ENCODE measurements at places on chromosomes 1 and 21. TPM values are rescaled to one million over a fixed set of nuclear protein-coding genes. Genes with fewer than 3 reads are reported as not detected.

GRCh38 chr1:219902951-219903350 is 25.4 kb downstream of the SLC30A10 start:
- H3K36me3 ChIP-seq = no peaks in the 10 kb centered on the region
- H3K4me3 ChIP-seq = no peak overlapping the region
- peaks cover 3% of the 10 kb centered on the region for H3K4me1 ChIP-seq
- H3K27ac ChIP-seq = no peak overlapping the region

Gene TXNDC12
- 44.8 TPM for total RNA-seq

Gene LAMB3
- 20.3 TPM for total RNA-seq

Gene LCA5L
- total RNA-seq = not detected

DNA sequence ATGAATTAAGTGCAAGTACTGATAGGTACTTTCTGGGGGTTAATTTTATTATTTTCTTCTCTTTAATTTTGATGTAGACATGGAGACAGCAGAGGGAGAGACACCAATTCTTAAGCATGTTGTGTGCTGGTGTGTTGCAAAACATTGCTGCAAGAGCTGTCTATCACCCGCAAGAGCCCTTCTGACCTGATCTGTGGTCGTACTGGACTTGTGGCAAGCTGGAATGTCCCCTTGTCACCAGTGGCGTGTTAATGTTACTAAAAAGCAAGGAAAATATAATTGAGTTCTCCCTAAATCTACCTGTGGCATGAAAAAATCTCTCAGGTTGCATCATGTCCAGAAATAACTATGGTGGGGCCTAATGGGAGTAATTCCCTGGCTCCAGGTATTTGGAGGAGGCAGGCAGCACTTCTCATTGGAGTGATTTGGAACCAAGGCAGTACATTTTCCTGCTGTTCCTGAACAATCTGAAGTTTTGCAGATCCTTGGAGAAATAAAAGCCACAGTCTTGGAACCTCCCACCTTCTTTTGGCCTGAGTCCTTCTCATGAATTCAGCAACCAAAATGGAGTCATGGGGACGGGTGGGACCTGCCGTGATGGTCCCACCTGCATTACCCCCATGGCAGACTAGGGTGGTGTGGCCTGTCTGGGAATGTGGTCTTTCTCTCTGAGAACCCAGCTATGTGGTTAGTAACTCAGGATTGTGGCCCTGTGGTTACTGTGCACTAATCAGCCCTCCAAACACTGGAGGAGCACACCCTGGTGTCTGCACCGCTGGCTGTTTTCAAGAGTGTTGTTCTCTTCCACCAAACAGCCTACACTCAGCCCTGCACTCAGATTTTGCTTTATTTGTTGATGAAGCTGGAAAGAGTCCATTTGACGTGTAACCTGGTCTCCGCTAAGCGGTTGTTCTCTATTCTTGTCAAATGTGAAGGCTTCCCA is 57.4 kb downstream of the GALNT2 start:
- peak; percentile 75 for DNase-seq
- H3K4me3 ChIP-seq = peak overlapping the region; percentile 68
- H3K36me3 ChIP-seq = peaks cover 19% of the 10 kb centered on the region
- H3K4me1 ChIP-seq = peaks cover 85% of the 10 kb centered on the region

Gene PDE4B
- 10.9 TPM for total RNA-seq

GRCh38 chr21:38897532-38898421 is 92.0 kb downstream of the ETS2 start:
- no peak overlapping the region for H3K27ac ChIP-seq
- peaks cover 6% of the 10 kb centered on the region for H3K27me3 ChIP-seq
- no peaks in the 10 kb centered on the region for H3K36me3 ChIP-seq
- DNase-seq = peak; percentile 18

- peaks cover 6% of the 10 kb centered on the region for H3K36me3 ChIP-seq
- H3K27ac ChIP-seq = no peak overlapping the region
- H3K4me3 ChIP-seq = no peak overlapping the region
- peaks cover 79% of the 10 kb centered on the region for H3K27me3 ChIP-seq
- peaks cover 22% of the 10 kb centered on the region for H3K4me1 ChIP-seq
- no peak for DNase-seq
These were observed 2.1 kb downstream of the RIPK4 start for GRCh38 chr21:41764558-41765419.

GRCh38 chr1:204390751-204391466 is 20.7 kb downstream of the PPP1R15B start:
- DNase-seq = no peak
- H3K4me3 ChIP-seq = no peak overlapping the region
- no peak overlapping the region for H3K27ac ChIP-seq

Gene ZNF593OS
- not detected for total RNA-seq

GRCh38 chr1:18302788-18303413 is 177.8 kb upstream of the KLHDC7A start:
- H3K4me1 ChIP-seq = no peaks in the 10 kb centered on the region
- no peak overlapping the region for H3K27ac ChIP-seq
- no peaks in the 10 kb centered on the region for H3K36me3 ChIP-seq

Gene TTC34
- 1.3 TPM for total RNA-seq

DNA sequence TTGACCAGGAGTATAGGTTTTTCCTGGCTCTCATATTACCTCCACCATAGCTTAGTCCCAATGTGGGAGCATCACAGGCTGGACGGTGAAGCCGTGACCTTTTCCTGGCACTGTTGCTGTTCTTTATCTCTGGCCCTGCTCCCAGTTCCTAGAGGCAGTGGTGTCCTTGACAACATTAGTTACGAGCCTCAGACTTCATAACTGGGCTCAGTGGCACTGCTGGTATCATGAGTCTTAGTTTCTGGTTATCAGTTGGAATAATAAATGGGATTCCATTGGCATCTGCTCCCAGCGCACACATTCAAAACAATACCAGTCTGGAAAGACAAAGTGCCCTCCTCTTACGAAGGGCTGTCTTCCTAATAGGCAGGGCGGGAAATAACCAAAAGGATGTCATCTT is 8.0 kb downstream of the RNPEP start:
- no peak for DNase-seq
- no peak overlapping the region for H3K4me3 ChIP-seq

GRCh38 chr21:28749536-28749935 is 243.1 kb downstream of the LTN1 start:
- H3K27ac ChIP-seq = no peak overlapping the region
- peaks cover 1% of the 10 kb centered on the region for H3K4me1 ChIP-seq
- H3K27me3 ChIP-seq = no peaks in the 10 kb centered on the region
- H3K4me3 ChIP-seq = no peak overlapping the region

GRCh38 chr1:21937034-21937371 is at the start of gene HSPG2:
TSS of gene HSPG2 (minus strand) at chr1:21937310. CDS start at chr1:21937217, 93 bp downstream.
- peaks cover 14% of the 10 kb centered on the region for H3K4me1 ChIP-seq
- peak within 1 kb of the TSS; percentile 86 for H3K27ac ChIP-seq
- H3K4me3 ChIP-seq = peak within 1 kb of the TSS; percentile 89
- DNase-seq = no peak

- peaks cover 9% of the 10 kb centered on the region for H3K27me3 ChIP-seq
- H3K4me3 ChIP-seq = peak within 1 kb of the TSS; percentile 23
- no peak for DNase-seq
- H3K27ac ChIP-seq = peak within 1 kb of the TSS; percentile 34
- peaks cover 2% of the 10 kb centered on the region for H3K36me3 ChIP-seq
- H3K4me1 ChIP-seq = peaks cover 11% of the 10 kb centered on the region
These were observed at the start of gene ARTN for GRCh38 chr1:43933386-43934100. TSS of gene ARTN (plus strand) at chr1:43933801. CDS start at chr1:43935657, 1,856 bp downstream.

GRCh38 chr1:38015978-38016725 is 3.6 kb downstream of the UTP11 start:
- peaks cover 26% of the 10 kb centered on the region for H3K4me1 ChIP-seq
- H3K4me3 ChIP-seq = no peak overlapping the region
- H3K36me3 ChIP-seq = peaks cover 54% of the 10 kb centered on the region
- no peak for DNase-seq
- no peaks in the 10 kb centered on the region for H3K27me3 ChIP-seq
- H3K27ac ChIP-seq = peak overlapping the region; percentile 60

DNA sequence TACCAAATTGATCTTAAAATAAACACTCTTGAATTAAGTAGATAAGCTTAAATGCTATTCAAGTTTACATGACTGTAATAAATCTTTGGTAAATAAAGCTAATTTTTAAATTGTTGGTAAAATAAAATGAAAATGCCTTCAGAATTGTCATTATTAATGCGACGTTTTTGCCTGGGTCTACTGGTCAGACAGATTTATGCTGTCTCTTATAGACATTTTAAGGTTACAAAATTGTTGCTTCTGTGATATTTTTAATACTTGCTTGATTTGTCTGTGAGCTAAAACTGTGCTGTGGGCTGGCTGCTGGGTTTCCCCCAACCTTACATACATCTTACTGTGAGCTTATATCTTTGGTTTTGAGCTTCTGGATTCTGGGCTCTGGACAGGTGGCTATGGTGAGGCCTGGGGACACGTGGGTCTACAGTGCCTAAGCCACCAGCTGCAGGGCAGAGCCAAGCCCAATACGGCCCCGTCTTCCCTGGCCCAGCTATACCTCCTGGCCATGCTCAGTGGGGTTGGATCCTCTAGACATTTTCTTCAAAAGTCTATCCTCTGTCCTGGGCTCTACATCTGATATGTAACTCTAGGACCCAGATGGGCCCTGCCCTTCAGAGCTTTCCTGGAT is 81.4 kb downstream of the ETS2 start:
- no peak overlapping the region for H3K4me3 ChIP-seq
- no peaks in the 10 kb centered on the region for H3K4me1 ChIP-seq
- peaks cover 31% of the 10 kb centered on the region for H3K27me3 ChIP-seq
- no peak overlapping the region for H3K27ac ChIP-seq

Gene HUNK
- total RNA-seq = 0.33 TPM

- DNase-seq = no peak
- H3K27ac ChIP-seq = no peak overlapping the region
- no peak overlapping the region for H3K4me3 ChIP-seq
- no peaks in the 10 kb centered on the region for H3K36me3 ChIP-seq
- H3K27me3 ChIP-seq = peaks cover 20% of the 10 kb centered on the region
These were observed 174.2 kb downstream of the CAMTA1 start for GRCh38 chr1:6959491-6959890.

DNA sequence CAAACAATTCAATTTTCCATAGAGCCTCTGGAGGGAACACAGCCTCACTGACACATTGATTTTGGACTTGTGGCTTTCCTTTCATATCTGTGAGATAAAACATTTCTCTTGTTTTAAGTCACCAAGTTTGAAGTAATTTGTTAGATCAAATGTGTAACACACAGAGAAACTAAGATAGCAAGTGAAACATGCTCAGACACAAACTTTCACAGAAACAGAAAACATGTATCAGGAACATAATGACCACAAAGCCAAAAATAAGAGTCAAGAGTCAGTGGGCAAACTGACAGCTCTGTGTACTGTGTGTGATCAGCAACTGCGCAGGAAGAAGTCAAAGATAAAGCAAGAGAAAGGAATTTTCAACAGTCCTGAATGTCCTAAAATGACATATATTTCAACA is 1237.5 kb downstream of the AMY1C start:
- H3K36me3 ChIP-seq = no peaks in the 10 kb centered on the region
- H3K4me1 ChIP-seq = no peaks in the 10 kb centered on the region
- no peak for DNase-seq
- no peaks in the 10 kb centered on the region for H3K27me3 ChIP-seq
- H3K27ac ChIP-seq = no peak overlapping the region

GRCh38 chr1:28309702-28310101 is 19.1 kb upstream of the MED18 start:
- no peaks in the 10 kb centered on the region for H3K36me3 ChIP-seq
- no peak overlapping the region for H3K4me3 ChIP-seq
- no peak overlapping the region for H3K27ac ChIP-seq
- DNase-seq = no peak
- H3K4me1 ChIP-seq = no peaks in the 10 kb centered on the region

DNA sequence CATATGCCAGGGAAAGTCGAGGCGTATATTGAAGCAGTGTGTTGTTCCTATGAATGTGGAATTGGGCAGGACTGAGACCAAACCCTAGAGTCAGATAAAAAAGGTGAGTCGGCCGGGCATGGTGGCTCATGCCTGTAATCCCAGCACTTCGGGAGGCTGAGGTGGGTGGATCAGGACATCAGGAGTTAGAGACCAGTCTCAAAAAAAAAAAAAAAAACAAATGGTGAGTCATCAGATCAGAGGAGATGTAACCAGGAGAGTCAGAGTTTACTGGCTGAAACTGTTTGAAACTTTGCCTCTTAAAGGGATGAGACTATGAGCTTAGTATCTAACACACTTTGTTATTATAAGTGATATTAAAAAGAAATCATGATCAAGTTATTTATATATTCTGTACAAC is 26.4 kb upstream of the SYCP1 start:
- H3K27ac ChIP-seq = no peak overlapping the region
- H3K4me1 ChIP-seq = no peaks in the 10 kb centered on the region
- no peak overlapping the region for H3K4me3 ChIP-seq
- no peak for DNase-seq
- no peaks in the 10 kb centered on the region for H3K27me3 ChIP-seq
- no peaks in the 10 kb centered on the region for H3K36me3 ChIP-seq

DNA sequence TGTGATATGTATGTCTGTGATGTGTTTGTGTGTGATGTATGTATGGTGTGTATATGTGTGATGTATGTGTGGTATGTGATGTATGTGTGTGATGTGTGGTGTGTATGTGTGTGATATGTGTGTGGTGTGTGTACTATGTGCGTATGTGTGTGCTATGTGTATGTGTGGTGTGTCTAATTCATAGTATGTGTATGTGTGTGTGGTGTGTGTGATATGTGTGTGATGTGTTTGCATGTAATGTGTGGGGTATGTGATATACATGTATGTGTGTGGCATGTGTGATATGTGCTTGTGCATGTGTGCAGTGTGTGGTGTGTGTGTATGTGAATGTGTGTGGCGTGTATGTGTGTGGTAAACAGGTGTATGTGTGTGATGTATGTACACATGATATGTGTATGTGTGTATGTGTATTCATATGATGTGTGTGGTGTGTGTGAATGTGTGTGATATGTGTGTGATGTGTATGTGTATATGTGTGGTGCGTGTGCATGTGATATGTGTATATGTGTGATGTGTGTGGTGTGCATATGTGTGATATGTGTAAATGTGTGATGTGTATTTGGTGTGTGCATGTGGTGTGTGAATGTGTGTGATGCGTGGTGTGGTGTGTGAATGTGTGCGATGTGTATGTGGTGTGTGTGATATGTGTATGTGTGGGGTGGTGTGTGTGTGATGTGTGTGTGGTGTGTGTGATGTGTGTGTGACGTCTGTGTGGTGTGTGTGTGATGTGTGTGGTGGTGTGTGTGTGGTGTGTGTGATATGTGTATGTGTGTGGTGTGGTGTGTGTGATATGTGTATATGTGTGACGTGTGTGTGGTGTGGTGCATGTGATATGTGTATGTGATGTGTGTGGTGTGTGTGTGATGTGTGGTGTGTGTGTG is 8.0 kb upstream of the PCBP3 start:
- H3K27ac ChIP-seq = no peak overlapping the region
- DNase-seq = no peak
- H3K36me3 ChIP-seq = no peaks in the 10 kb centered on the region

Gene LCE1E
- not detected for total RNA-seq

Gene RNF187
- 148 TPM for total RNA-seq

Gene KLF17
- not detected for total RNA-seq

GRCh38 chr1:68174738-68175113 is 57.6 kb downstream of the WLS start:
- no peak overlapping the region for H3K4me3 ChIP-seq
- peaks cover 8% of the 10 kb centered on the region for H3K4me1 ChIP-seq
- H3K36me3 ChIP-seq = no peaks in the 10 kb centered on the region
- no peaks in the 10 kb centered on the region for H3K27me3 ChIP-seq
- H3K27ac ChIP-seq = no peak overlapping the region

Gene SPRR3
- not detected for total RNA-seq
